A549 treated with CpdA at 1 μM for 4 hours (cell line): ENCODE measurements at places on chromosomes 2 and 18. TPM values are rescaled to one million over a fixed set of nuclear protein-coding genes. Genes with fewer than 3 reads are reported as not detected.

Gene TLX2
- 0.12 to 0.54 TPM (median 0.29 TPM) in 5 replicates for total RNA-seq

Gene BMP10
- total RNA-seq, result not detected in 5 replicates

Gene NETO1
- total RNA-seq, result not detected in 5 replicates

Gene SPATA3
- not detected in 5 replicates for total RNA-seq

Gene IL1RL1
- 0.72 to 1.9 TPM (median 1.3 TPM) in 5 replicates for total RNA-seq
